ENCODE measurements at places on chromosomes 6 and 20. TPM values are rescaled to one million over a fixed set of nuclear protein-coding genes. Genes with fewer than 3 reads are reported as not detected.
A peak's percentile ranks its signal among the peaks of the same experiment; 100 is the strongest.

DNA sequence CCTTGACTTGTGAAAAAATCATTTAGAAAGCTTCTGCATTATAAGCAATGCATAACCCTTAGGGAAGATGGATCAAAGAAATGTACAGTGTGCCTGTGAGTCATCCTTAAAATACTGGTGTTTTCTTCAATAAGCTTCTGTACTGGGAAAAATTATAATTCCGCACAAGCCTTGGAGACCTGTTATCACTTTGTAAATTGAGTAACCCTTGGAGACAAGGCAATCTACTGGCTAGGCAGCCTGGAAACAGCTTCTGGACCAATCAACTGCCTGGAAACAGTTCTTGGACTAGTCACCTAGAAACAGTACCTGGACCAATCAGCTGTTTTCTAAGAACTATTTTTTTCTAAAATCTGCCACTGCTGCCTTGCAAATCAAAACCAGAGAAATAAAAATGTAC lies 25.8 kb upstream of the RNGTT start:
- no peak for DNase-seq
- no peak overlapping the region for H3K4me3 ChIP-seq

- H3K4me3 ChIP-seq = no peak overlapping the region
- DNase-seq = no peak
- no peak overlapping the region for H3K27ac ChIP-seq
- no peaks in the 10 kb centered on the region for H3K36me3 ChIP-seq
- H3K4me1 ChIP-seq = no peaks in the 10 kb centered on the region
- no peaks in the 10 kb centered on the region for H3K27me3 ChIP-seq
Measured at GRCh38 chr6:36187446-36187845, 9.1 kb upstream of the BRPF3 start.

- no peaks in the 10 kb centered on the region for H3K27me3 ChIP-seq
- peaks cover 14% of the 10 kb centered on the region for H3K4me1 ChIP-seq
- H3K36me3 ChIP-seq = no peaks in the 10 kb centered on the region
Measured at GRCh38 chr20:51313358-51313827, 229.1 kb downstream of the NFATC2 start.

The PLA2G7 gene
- 1.8 TPM for total RNA-seq

The ZGPAT gene
- 56.8 TPM for total RNA-seq

The PACSIN1 gene
- 2.3 TPM for total RNA-seq

- H3K36me3 ChIP-seq = no peaks in the 10 kb centered on the region
- H3K4me3 ChIP-seq = no peak overlapping the region
Measured at GRCh38 chr6:16216501-16217155, 21.8 kb upstream of the GMPR start.

DNA sequence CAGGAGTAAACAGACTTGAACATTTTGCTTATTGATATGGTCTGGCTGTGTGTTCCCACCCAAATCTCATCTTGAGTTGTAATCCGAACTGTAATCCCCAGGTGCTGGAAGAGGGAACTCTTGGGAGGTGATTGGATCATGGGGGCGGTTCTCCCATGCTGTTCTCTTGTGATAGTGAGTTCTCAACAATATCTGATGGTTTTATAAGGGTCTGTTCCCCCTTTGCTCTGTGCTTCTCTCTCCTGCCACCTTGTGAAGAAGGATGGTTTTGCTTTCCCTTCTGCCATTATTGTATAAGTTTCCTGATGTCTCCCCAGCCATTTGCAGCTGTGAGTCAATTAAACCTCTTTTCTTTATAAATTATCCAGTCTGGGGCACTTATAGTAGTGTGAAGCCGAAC lies 40.0 kb downstream of the MYLIP start:
- no peak overlapping the region for H3K4me3 ChIP-seq
- no peaks in the 10 kb centered on the region for H3K36me3 ChIP-seq
- no peaks in the 10 kb centered on the region for H3K4me1 ChIP-seq

The TNFAIP3 gene
- total RNA-seq = 21.9 TPM

DNA sequence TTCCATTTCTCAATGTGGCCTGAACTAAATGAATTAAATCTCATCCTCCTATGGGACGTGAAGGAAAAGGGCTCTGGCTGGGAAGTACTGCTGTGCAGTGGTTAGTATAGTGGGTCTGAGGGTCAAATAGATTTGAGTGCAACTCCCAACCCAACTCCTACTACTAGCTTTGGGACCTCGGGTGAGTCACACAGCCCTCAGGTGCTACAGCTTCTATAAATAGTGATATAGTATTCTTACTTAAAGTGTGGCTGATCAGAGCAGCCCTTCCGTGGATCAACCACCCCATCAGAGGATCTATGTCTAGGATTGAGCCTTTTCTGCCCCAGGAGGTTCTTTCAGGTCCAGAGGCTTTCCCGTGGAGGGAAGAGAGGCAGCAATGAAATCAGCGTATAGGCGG lies 904 bp upstream of the UST start:
- H3K27me3 ChIP-seq = no peaks in the 10 kb centered on the region
- peak; percentile 37 for DNase-seq
- H3K27ac ChIP-seq = no peak overlapping the region
- peaks cover 7% of the 10 kb centered on the region for H3K4me1 ChIP-seq
- peak overlapping the region; percentile 88 for H3K4me3 ChIP-seq
- H3K36me3 ChIP-seq = no peaks in the 10 kb centered on the region

GRCh38 chr6:17492350-17492749 lies 99.0 kb downstream of the CAP2 start:
- no peak for DNase-seq
- no peaks in the 10 kb centered on the region for H3K4me1 ChIP-seq
- no peak overlapping the region for H3K4me3 ChIP-seq
- H3K27me3 ChIP-seq = no peaks in the 10 kb centered on the region
- H3K36me3 ChIP-seq = peaks cover 7% of the 10 kb centered on the region

GRCh38 chr6:79246891-79247290 lies 12.4 kb upstream of the HMGN3 start:
- no peaks in the 10 kb centered on the region for H3K4me1 ChIP-seq
- H3K27me3 ChIP-seq = no peaks in the 10 kb centered on the region
- no peak for DNase-seq

- no peak overlapping the region for H3K4me3 ChIP-seq
- no peak for DNase-seq
- H3K36me3 ChIP-seq = no peaks in the 10 kb centered on the region
- H3K27me3 ChIP-seq = no peaks in the 10 kb centered on the region
Measured at GRCh38 chr6:157541618-157542413, 160.8 kb downstream of the ZDHHC14 start.

The PI3 gene
- 175 TPM for total RNA-seq

GRCh38 chr6:36120539-36120938 lies 9.8 kb upstream of the MAPK13 start:
- H3K36me3 ChIP-seq = no peaks in the 10 kb centered on the region
- H3K27ac ChIP-seq = peak overlapping the region; percentile 57
- peak overlapping the region; percentile 39 for H3K4me3 ChIP-seq

- no peak overlapping the region for H3K4me3 ChIP-seq
- H3K27me3 ChIP-seq = peaks cover 87% of the 10 kb centered on the region
- no peak for DNase-seq
- no peaks in the 10 kb centered on the region for H3K4me1 ChIP-seq
Measured at GRCh38 chr20:63041776-63042175, 35.0 kb upstream of the BHLHE23 start.

The WFDC5 gene
- not detected for total RNA-seq

GRCh38 chr6:84651583-84651982 lies 112.8 kb downstream of the TBX18 start:
- DNase-seq = no peak
- H3K27ac ChIP-seq = no peak overlapping the region
- H3K27me3 ChIP-seq = no peaks in the 10 kb centered on the region
- no peak overlapping the region for H3K4me3 ChIP-seq
- H3K36me3 ChIP-seq = no peaks in the 10 kb centered on the region
- peaks cover 25% of the 10 kb centered on the region for H3K4me1 ChIP-seq

DNA sequence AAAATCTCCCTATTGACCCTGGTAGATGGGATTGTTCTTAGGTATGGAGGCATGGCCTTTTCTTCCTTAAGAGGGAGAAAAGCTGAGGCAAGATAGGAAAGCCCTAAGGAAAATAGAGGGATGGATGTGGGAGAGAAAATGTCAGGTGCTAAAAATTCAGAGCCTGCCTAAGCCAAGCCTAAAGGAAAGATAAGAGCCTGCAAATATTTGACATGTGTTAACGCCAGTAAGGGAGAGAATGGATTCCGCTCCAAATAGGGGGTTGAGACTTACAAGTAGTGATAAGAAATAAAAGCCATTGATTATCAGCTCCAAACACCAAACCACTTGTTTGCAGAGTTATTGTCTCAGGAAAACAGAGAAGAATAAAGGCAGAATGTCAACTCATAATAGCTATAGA lies 533.6 kb downstream of the PTPRT start:
- DNase-seq = no peak
- no peak overlapping the region for H3K4me3 ChIP-seq
- H3K4me1 ChIP-seq = no peaks in the 10 kb centered on the region
- H3K27ac ChIP-seq = no peak overlapping the region
- H3K27me3 ChIP-seq = no peaks in the 10 kb centered on the region
- no peaks in the 10 kb centered on the region for H3K36me3 ChIP-seq

- no peak overlapping the region for H3K27ac ChIP-seq
- peaks cover 28% of the 10 kb centered on the region for H3K4me1 ChIP-seq
- H3K4me3 ChIP-seq = no peak overlapping the region
- H3K27me3 ChIP-seq = no peaks in the 10 kb centered on the region
- peak; percentile 72 for DNase-seq
Measured at GRCh38 chr6:89313006-89313405, 2.1 kb downstream of the GABRR2 start.

- no peak overlapping the region for H3K4me3 ChIP-seq
- no peak for DNase-seq
- H3K36me3 ChIP-seq = no peaks in the 10 kb centered on the region
- H3K27me3 ChIP-seq = no peaks in the 10 kb centered on the region
- no peaks in the 10 kb centered on the region for H3K4me1 ChIP-seq
- no peak overlapping the region for H3K27ac ChIP-seq
Measured at GRCh38 chr6:132118144-132118543, 167.0 kb upstream of the CCN2 start.

DNA sequence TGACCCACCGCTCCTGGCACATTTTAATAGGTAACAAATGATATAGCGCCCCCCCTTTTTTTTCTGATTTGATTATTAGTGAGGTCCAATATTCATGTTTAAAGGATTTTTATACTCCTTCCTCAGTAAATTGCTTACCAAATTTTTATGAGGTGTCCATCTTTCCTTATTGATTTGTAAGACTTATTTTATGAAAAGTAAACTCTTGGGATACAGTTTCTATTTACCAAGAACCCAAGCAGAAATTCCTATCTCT lies 25.1 kb downstream of the TRIM27 start:
- no peak overlapping the region for H3K27ac ChIP-seq
- peaks cover 30% of the 10 kb centered on the region for H3K36me3 ChIP-seq
- H3K4me3 ChIP-seq = peak overlapping the region; percentile 83
- H3K4me1 ChIP-seq = peaks cover 10% of the 10 kb centered on the region
- no peaks in the 10 kb centered on the region for H3K27me3 ChIP-seq
- peak; percentile 10 for DNase-seq

- H3K4me3 ChIP-seq = no peak overlapping the region
- DNase-seq = no peak
- H3K4me1 ChIP-seq = peaks cover 39% of the 10 kb centered on the region
- no peaks in the 10 kb centered on the region for H3K27me3 ChIP-seq
Measured at GRCh38 chr6:138226700-138227315, 8.5 kb upstream of the PBOV1 start.

The APOBEC2 gene
- total RNA-seq = not detected

DNA sequence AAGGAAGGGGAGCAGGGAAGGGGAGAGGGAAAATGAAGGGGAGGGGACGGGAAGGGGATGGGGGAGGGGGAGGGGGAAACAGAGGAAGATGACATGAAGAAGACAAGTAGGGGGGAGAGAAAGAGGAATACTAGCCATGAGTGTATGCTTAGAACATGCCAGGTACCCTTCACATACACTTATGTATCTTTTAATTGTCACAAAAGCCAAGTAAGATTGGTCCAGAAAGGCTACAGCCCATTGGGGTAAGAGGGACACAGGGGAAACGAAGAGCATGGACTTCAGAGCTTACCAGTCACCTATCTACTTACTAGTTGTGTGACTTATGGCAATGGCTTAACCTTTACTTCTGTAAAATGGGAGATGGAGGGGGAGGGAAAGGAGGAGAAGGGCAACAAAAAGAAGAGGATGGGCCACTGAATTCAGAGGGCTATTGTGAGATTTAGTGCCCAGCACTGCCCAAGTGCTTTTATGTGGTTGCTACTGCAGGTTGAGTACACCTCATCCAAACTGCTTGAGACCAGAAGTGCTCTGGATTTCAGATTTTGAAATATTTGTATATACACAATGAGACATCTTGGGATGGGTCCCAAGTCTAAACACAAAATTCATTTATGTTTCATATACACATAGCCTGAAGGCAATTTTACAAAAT lies 90.3 kb downstream of the ARHGAP18 start:
- no peaks in the 10 kb centered on the region for H3K36me3 ChIP-seq
- no peaks in the 10 kb centered on the region for H3K27me3 ChIP-seq
- no peak overlapping the region for H3K4me3 ChIP-seq
- DNase-seq = no peak
- H3K27ac ChIP-seq = no peak overlapping the region
